ENCODE measurements at places on chromosomes 11 and 22.

DNA sequence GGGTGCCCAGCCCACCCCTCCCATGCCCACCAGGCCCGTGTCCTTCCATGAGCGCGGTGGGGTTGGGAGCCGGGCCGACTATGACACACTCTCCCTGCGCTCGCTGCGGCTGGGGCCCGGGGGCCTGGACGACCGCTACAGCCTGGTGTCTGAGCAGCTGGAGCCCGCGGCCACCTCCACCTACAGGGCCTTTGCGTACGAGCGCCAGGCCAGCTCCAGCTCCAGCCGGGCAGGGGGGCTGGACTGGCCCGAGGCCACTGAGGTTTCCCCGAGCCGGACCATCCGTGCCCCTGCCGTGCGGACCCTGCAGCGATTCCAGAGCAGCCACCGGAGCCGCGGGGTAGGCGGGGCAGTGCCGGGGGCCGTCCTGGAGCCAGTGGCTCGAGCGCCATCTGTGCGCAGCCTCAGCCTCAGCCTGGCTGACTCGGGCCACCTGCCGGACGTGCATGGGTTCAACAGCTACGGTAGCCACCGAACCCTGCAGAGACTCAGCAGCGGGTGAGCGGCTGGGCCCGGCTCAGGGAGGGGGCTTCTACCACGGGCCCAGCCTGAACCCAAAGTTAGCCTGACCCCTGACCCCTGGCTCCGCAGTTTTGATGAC is 3.0 kb downstream of the PKP3 start:
- peak; percentile 84 for DNase-seq

DNA sequence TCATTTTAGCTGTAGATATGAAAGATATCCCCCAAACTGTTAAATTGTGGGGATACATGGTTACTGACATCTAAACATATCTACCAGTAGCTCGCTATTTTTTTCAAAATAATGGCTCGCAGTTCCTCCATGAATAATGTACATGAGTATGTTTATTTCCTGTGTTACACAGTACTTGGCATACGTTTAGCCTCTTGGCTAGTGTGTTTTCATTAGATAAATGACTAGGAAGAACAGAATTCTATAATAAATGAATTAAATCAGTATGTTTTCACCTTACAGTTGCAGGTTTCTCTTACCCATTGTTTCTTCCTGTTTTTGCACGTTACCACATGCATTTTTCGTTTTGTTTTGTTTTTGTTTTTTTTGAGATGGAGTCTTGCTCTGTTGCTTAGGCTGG is 21.8 kb downstream of the RNF169 start:
- no peak for DNase-seq

- DNase-seq, result peak; percentile 66
Measured at GRCh38 chr11:776561-777287, 563 bp downstream of the GATD1 start.

- DNase-seq, result no peak
Measured at GRCh38 chr11:67158221-67158620, 39.2 kb downstream of the KDM2A start.

DNA sequence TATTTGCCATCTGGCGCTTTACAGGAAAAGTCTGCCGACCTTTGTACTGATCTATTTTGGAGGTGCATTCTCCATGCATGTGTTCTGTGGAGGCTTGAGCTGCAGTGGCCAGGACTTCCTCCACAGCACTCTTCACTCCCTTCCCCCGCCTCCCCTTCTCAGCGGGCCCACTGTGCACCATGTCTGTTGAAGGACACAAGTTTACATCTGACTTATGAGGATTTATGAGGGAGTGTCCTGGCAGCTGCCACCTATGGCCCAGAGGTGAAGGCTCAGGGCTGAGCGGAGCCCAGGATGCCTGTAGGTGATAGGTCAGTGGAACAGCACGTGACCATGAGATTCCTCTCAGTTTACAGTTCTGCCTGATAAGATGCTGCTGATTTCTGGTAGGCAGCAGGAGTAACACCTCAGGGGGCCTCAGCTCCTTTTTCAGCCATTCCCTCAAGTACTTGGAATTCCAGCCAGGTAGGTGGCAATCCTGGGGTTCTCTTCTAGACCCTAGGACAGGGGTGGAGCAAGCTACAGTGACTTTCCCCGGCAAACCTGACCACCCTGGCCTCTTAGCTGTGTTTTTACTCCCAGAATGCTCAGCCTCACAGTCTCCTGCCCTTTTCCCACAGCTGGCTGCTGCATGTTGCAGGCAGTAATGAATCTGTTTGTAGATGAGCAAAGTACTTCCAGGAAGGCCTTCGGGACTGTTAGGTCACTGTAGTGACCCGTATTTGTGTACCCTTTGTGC is 59.9 kb downstream of the PPFIBP2 start:
- no peak for DNase-seq

- peak; percentile 61 for DNase-seq
Measured at GRCh38 chr11:29018631-29019030, 910.4 kb downstream of the METTL15 start.
